ENCODE measurements at places on chromosomes 1 and 21.
A peak's percentile ranks its signal among the peaks of the same experiment; 100 is the strongest.

GRCh38 chr1:231508941-231509340 lies 19.5 kb upstream of the TSNAX start:
- no peak for DNase-seq

DNA sequence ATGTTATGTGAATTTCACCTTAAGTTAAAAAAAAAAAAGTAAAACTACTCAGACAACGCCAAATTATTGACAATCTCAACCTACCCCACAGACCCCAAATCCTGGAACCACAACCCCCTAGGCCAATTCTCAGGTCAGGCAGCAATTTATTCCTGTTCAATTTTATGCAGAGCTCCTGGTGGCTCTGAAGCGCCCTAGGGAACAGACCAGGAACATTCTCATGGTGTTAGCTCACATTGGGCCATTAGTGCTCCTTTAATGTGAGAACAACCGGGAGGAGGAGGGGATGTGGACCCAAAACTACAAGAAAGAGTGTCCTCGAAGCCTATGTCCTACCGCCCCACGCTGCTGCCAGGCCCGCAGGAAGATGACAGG lies 403 bp upstream of the PSEN2 start:
- DNase-seq = no peak

GRCh38 chr1:7533006-7533405 lies 238.1 kb upstream of the VAMP3 start:
- DNase-seq = no peak

GRCh38 chr1:160197231-160197630 lies 6.9 kb downstream of the CASQ1 start:
- DNase-seq = no peak

DNA sequence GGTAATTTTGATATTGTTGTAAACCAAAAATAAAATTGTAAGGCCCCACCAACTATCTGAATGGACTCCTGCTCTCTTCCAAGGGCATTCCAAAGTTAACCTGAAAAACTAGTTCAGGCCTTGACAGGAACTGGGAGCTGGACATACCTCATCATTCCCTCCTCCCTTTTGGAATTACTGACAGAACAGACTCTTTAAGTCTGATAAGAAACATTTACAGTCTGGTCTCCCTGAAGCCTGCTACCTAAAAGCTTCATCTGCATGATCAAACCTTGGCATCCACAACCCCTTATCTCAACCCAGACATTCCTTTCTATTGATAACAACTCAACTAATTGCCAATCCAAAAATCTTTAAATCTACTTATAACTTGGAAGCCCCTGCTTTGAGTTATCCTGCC lies 123.8 kb downstream of the TLR5 start:
- no peak for DNase-seq

- no peak for DNase-seq
Observed at GRCh38 chr1:179632868-179633267, 41.2 kb downstream of the TDRD5 start.

- no peak for DNase-seq
Observed at GRCh38 chr1:157844089-157844830, 2.7 kb upstream of the CD5L start.

DNA sequence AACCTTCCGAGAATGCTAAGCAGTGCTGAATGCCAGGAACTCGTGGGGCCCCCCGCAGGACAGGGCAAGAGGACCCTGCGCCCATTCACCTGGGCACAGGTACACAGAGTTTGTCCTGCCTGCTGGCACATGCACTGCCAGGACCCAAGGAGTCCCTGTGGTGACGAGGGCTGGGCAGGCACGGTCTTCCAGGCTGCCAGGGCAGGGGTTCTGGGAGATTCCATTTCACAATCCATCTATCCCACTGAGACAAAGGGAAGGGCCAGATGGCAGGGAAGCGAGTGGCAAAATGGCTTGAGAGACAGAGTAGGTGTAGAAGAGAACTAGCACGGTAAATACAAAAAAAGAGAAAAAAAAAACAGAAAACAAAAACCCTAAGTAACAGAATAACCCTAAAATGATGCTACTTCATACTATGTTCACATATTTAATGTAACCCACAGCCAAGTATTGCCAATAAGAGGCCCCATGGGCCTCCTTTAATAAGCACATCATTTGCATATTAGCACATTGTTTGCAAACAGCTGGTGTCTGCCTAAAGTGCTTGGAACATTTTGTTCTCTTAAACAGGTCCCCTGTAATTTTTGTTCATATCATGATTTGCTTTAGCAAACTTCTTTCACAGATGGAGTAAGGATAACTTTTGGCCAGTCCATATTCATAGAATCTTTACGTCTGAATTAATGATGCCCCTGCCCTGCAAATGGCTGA lies 83.8 kb downstream of the STUM start:
- DNase-seq = no peak

DNA sequence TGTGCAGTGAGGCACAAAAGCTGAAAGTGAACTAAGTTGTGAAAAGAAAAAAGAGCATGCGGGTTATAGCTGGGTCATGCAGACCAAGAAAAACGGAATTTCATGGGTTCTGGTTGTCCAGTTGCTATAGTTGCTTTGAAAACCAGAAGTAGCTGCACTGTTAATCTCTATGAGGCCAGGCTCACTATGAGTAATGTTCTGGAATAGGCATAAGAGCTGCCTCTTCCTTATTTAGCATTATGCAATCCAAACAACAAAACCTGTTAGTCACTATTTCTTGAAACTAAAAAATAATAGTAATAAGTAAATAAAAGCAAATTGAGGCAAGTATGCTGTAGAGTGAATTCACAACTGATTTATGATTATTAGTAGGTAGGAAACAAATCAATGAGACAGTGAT lies 1383.7 kb downstream of the MRPL39 start:
- no peak for DNase-seq

- DNase-seq = no peak
Observed at GRCh38 chr1:241362350-241362749, 5.3 kb upstream of the RGS7 start.

DNA sequence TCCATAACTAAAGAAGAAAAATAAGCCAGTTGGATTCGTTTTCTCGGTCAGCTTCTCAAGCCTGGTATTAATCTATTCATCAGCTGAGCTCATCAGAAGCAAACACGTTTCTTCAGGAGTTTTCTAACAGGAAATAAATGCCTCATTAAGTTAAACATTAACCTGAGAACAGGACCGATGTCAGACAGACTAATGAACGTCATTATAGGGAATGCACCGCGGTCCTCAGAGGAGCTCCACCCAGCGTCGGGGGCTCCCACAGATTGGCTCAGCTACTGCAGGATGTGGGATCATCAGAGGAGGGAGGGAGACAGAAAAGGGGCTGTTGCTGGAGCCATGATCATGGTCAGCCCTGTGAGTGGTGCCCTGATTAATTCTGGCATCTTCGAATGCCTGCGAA lies 615.4 kb downstream of the PTPRU start:
- no peak for DNase-seq

DNA sequence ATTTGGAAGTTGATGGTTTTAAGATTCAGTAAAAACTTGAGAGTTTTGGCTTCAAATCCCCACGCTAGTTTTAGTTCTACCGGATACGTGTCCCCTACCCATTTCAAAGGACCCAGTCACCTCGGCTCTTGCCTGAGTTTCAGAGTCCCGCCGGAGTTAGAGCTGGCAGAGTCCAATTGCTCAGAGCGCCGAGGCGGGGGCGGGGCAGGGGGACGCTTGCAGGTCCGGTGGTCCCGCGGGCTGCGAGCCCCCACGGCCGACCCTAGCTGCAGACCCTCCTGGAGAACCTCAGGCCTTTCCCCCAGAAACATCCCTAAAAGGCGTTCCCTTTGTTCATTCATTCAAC lies 765 bp upstream of the VPS45 start:
- peak; percentile 6 for DNase-seq

DNA sequence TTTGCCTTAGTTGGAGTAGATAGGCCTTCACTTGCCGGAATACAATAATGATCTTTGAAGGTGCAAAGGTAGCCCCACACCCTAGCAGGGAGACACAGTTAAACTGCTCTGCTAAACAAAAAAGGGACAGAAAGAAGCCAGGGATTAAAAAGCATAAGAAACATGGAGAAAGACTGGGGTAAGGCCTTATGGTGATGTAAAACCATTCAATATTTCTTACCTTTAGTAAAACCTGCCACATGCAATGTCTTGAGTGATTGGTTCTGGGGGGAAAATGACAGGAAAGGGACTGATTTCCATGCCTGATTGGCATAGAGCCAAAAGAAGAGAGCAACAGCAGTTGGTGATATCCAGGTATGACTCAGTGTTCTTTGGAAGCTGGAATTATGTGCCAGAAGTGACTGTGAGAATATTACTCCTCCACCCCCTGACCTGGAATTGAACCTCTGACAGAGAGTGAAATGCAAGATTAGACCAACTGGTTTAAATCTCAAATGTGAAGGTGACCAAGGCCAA lies 8.1 kb downstream of the DNASE2B start:
- no peak for DNase-seq

- no peak for DNase-seq
Observed at GRCh38 chr1:209780268-209780667, 4.1 kb downstream of the C1orf74 start.

DNA sequence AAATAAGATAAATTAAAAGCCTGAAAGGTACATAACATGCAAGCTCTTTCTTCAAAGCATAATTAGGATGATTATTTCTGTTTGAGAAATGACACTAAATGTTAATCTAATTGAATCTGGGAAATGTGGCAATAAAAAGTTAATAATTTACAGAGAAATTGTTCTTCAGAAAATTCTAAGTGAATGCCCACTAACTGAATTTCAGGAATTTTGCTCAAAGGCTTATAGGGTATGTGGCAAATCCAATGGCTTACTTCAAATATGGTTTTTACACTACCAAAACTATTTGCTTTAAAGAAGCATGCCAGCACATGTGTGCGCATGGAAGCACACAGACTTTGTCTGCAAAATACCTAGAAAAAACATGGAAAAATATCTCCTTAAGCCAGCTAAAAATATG lies 186.6 kb upstream of the FOXD3 start:
- no peak for DNase-seq

GRCh38 chr1:55868026-55868425 lies 652.9 kb upstream of the USP24 start:
- DNase-seq = no peak

- no peak for DNase-seq
Observed at GRCh38 chr1:183089025-183089639, 65.9 kb downstream of the LAMC1 start.

- no peak for DNase-seq
Observed at GRCh38 chr1:98903726-98904125, 100.9 kb downstream of the PLPPR5 start.

GRCh38 chr1:53088616-53089300 lies 26.7 kb downstream of the PODN start:
- DNase-seq = no peak

GRCh38 chr1:198771563-198772153 lies 132.8 kb downstream of the PTPRC start:
- DNase-seq = no peak

DNA sequence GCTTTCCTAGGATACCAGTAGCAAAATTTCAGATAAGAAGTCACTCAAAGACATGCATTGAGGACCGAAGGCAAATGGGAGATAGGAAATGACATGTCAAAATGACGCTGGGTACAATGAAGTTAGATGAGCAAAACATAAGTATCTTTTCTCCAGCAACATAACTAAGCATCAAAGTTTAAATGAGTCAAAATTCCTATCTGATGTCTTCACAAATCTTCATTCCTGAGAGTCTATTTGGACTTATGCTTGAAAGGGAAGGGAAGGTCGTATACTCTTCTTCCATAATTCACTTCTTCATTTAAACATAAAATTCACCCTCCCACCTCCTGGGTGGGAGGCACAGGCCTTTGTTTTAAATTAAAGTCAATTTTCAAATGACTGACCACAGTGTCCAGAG lies 4.1 kb upstream of the TMEM81 start:
- DNase-seq = no peak

DNA sequence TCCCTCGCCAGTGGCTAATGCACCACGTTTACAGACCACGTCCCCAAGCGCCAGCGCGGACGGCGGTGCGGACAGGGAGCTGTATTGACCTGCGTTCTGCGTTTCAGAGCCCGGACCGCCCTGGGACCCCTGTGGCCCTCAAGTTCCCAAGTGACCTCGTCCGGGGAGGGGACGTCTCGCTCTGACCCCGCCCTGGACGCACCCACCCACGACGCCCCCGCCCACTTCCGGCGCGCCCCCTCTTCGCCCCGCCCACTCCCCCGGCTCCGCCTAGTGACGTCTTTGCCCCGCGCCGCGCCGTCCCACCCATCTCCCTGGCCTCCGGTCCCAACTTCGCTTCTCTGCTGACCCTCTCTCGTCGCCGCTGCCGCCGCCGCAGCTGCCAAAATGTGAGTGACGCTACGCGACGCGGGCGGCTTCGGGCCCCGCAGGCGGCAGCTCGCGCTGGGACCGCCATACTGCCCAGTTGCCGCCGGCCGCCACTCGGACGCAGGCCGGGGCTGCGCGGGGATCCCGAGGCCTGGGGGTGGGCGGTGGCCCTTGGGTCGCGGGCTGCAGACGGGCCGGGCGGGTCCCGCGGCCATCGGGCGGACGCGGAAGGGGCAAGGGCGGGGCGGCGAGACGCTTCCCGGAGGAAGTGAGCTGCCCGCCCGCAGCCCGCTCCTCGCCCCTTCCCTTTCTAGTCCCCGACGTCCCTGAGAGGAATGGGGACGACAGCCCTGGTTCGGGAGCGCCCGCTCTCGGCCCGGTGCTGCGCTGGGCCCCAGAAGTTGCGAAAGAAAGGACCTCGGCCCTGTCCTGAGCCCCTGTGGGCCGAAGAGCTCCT lies at the start of gene VAMP3:
Gene VAMP3 (plus strand): TSS at position 300 of the 826 bp plus-strand sequence. CDS start 88 bp downstream, at position 388.
- peak; percentile 67 for DNase-seq

GRCh38 chr1:97791251-97791650 lies 129.6 kb downstream of the DPYD start:
- DNase-seq = no peak

DNA sequence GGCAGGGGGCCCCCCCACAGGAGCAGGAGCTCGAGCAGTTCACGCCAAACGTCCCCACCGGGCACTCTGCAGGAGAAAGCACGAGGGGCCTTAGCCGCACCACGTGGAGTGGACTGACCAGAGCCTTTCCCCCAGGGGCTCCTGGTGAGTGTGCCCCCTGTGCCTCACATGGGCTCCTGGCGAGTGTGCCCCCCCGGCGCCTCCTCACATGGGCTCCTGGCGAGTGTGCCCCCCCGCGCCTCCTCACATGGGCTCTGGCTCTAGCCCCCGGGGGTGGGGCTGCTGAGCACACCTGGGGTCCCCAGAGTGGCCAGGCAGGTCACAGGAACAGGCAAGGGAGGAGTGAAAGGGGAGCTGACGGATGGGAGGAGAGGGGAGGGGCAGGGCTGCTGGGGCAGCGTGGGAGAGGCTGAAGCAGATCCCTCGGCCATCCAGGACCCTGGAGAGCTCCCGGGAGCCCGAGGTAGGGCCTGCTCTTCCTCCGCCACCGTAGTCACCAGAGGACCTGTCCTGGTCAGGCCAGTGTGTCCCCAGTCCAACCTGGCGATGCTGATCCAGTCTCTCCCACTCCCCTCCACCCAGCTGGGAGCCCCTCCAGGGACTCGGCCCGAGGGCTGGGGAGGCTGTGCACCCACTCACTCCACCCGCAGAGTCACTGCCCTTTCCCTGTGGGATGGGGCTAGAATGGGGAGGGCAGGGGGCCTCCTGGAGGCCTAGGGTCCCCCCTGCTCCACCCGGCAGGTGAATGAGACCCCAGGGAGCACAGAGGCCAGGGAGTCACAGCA lies 47.6 kb downstream of the ARHGEF16 start:
- DNase-seq = no peak

GRCh38 chr1:43552813-43553212 lies 22.1 kb downstream of the PTPRF start:
- DNase-seq = no peak

Measured in stimulated activated CD4-positive, alpha-beta T cell treated with anti-CD3 and anti-CD28 coated beads, Interleukin-1b, Interleukin-23, amount 100 ng/mL, for 1 hour (primary cell).